Astrocyte (in vitro differentiated cells and primary cell): ENCODE measurements at places on chromosomes 5 and 9. TPM values are rescaled to one million over a fixed set of nuclear protein-coding genes. Genes with fewer than 3 reads are reported as not detected.
A peak's percentile ranks its signal among the peaks of the same experiment; 100 is the strongest.

Gene SPATA31C2
- not detected in 2 replicates for total RNA-seq

- no peak for DNase-seq
Observed at GRCh38 chr9:129923589-129923988, 88.3 kb downstream of the USP20 start.

- DNase-seq, result peak; percentile 48
Observed at GRCh38 chr9:37243588-37244345, 123.4 kb downstream of the ZCCHC7 start.

Gene ADAMTSL2
- total RNA-seq, result 0.52 and 0.58 TPM in 2 replicates

DNA sequence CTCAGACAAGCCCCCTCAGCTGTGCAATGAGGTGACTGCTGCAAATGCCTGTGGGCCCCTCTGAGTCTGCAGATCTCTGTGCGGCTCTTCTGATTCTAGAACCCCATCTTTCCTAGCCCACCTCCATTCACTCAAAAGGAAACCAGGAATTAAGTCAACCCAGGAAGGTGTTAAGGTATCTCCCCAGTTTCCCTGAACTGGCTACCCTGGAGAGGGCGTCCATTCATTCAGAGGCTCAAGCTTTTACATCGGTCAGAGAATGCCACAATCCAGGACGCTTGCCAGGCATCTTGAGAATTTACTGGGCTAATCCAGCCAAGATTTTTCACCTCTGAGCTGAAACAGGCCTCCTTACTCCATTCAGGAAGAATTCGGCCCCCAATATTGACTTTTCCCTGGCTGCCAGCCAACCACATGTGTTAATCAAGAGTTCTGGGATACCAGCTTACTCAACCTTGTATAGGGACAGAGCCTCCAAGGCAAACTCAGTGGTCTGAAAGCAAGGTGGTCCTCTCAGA, 889 bp upstream of the ADAMTS12 start:
- DNase-seq, result peak; percentile 98

Gene MARCOL
- not detected in 2 replicates for total RNA-seq

- no peak for DNase-seq
Observed at GRCh38 chr5:176144508-176144907, 93.7 kb upstream of the SIMC1 start.

DNA sequence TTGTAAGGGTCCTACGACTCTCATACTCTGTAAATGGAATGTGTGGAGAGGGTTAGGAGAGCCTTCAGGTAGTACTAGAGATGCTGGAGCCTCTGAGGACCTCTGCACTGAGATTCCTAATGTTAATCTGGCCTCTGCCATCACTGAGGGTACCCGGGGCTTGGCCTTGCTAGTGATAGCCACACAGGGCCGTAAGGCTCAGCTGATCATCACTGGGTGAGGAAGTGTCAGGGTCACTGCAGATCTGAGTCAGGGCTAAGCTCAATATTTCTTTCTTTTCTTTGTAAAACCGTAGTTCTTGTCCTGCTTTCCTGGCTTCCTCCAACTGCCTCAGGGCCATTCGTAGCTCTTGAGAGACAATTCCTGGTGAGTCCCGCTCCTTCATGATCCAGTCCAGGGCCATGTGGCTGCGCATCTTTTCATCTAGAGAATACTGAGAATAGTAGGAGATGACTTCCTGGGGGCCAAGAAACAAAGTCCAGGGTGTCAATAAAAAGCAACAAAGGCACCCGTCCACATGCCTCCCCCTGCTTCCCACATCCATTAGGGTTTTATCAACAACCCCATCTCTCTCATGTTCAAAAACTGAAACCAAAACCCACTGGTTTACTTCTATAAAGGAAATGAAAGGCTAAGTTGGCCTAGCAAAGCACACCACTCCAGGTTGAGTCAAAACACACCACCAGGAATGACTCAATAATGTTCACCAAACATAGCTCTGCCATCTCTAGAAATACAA, 47.7 kb downstream of the LIX1 start:
- DNase-seq, result no peak

Gene WDR55
- 28.8 and 31.2 TPM in 2 replicates for total RNA-seq

DNA sequence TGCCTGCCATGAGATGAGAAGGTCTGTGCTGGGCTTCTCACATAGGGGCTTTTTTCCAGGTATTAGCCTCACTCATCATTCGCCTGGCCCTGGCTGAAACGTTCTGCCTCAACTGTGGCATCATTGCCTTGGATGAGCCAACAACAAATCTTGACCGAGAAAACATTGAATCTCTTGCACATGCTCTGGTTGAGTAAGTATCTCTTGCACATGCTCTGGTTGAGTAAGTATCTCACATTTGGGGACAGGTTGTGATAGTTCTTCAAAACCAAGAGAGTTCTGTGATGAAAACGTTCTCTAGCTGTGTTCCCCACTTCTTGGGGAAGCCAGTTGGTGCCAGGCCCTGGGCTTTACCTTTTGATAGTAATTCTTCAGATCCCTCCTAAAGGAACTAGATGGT, 17.4 kb upstream of the IL13 start:
- no peak for DNase-seq

DNA sequence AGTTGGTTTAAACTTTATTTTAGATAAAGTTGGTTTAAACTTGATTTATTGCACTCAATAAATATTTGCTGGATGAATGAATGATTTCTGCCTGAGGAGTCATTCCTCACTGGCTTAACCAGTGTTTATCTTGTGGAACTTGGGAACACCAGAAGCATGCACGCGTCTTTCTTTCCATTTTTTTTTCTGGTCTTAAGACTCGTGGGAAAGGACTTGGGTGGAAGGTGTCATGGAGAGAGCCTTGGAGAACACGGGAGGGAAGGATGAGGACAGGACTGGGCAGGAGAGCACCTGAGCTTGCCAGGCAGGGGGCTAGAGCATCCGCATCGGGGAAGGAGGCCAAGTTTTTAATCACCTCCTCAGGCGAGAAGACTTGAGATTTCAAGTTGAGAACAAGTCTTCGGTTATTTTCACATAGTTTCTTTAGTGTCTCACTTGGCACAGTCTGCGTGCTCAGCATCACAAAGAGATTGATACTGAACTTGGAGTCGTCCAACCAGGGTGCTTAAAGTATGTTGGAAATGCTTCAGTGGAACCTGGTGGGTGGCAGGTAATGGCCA, 144.2 kb downstream of the PDZD2 start:
- no peak for DNase-seq

Gene SARDH
- 2.8 and 3.7 TPM in 2 replicates for total RNA-seq

Gene GPR150
- 0.14 TPM in 1 of 2 replicates, not detected in the other for total RNA-seq

Gene TAS2R1
- total RNA-seq, result not detected in 2 replicates

DNA sequence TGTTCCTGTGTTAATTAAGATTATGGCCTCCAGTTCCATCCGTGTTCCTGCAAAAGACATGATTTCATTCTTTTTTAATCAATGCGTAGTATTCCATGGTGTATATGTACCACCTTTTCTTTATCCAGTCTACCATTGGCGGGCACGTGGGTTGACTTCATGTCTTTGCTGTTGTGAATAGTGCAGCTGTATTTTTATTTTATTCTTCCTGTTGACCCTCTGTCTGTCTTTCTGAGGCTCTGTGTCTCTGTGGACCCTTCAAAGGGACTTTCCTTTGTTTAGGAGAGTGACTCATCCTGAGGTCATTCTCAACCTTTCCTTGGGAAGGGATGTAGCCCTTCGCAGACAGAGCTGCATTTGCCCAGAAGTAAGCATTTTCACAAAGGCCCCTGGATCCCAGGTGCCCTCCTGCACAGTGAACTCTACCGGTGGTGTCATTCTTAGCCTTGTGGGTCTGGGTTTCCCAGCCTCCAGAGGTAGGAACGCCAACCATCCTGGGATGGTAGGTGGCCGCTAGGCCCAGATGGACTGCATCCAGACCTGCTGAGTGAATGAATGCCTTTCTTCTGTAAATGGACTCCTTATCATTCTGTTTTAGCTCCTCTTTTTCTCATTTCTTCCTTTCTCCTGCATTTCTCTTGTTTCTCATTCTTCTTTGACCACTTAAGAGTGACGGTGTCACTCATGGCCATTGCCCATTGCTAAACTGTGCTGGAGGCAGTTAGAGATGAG, 22.4 kb downstream of the TRIO start:
- peak; percentile 91 for DNase-seq

DNA sequence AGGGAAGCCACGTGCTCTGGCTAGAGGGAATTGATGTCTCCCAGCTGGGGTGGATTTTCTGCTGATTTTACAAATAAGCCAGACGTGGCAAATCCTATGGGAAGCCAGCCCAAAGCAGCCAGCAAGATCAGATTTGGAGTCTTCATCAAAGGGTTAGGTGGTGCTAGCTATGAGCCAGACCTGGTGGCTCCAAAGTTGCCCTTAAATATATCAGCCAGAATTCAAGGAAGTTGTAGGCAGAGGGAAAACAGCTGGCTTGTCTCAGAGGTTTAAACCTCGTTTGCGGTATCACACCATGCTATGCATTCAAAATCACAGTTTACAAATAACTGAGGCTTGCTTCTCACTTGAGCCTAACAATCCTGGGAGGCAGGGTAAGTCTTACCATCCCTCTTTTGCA, 313.2 kb downstream of the MLLT3 start:
- no peak for DNase-seq

GRCh38 chr5:100772006-100772405, 131.1 kb downstream of the ST8SIA4 start:
- no peak for DNase-seq

- peak; percentile 74 for DNase-seq
Observed at GRCh38 chr5:160479926-160480325, 58.3 kb downstream of the PTTG1 start.

Gene GCNT1
- 14.7 and 15.9 TPM in 2 replicates for total RNA-seq

DNA sequence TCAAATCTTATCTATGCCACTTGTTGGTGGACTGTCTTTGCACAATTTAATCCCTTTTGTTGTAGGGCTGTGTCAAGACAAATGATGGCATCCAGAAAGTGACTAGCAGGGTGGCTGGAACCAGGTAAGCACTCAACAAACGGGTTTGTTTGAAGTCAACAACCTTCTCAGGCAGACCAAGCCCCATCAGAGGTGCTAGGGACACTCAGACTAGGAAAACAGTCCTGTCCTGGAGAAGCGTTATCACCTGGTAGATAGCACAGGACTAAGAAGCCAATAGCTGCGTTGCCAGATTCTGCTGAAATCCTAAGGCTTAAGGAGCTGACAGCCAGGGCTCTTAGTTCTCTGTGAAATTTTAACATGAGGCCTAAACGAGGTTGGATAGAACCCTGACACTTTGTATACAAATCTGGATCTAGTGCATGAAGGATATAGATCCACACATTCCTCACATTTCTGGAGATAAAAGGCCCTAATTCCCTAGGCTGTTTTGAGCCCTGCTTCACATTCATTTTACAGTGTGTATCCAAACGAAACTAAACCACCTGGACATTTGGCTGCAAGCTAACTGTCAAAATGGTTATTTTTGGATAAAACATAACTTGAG, 179.8 kb downstream of the DCP2 start:
- DNase-seq, result no peak

DNA sequence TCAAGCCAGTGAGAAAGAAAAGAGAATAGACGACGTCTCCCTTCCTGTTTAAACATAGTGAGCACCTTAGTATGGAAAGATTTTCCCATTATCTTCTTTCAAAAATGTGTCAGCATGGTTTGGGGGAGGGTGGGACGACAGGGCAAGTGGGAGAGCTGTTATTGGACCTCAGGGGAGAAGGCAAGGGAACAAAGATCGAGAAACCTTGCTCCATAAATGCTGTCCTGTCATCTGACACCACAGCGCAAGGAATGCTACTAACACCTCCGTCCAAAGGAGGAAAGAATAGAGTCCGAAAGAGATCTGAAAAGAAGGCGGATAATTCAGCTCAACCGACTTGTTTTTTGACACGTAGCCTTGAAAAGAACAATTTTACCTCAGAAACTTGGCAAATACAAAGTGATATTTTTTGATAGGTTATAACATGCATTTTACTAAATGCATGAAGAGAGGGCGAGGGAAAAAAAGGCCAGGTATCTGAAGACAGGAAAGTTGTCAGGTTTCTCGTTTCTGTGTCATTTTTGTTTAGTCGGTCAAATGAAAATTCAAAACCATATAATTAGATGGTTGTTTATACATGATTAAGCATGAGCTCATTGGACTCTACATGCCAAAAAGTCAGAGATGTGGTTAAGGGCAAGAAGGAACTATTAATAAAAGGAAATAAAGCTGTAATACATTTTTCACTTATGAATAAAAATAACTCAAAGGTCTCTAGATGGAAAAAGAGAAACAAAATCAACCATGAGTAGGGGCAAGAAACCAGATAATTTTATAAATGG, 155.7 kb downstream of the GLIS3 start:
- peak; percentile 77 for DNase-seq

Gene PCDHA12
- 13.8 and 16.0 TPM in 2 replicates for total RNA-seq

- no peak for DNase-seq
Observed at GRCh38 chr9:137136261-137136880, 2.6 kb upstream of the GRIN1 start.

Gene ENG
- total RNA-seq, result 1.2 and 1.5 TPM in 2 replicates

DNA sequence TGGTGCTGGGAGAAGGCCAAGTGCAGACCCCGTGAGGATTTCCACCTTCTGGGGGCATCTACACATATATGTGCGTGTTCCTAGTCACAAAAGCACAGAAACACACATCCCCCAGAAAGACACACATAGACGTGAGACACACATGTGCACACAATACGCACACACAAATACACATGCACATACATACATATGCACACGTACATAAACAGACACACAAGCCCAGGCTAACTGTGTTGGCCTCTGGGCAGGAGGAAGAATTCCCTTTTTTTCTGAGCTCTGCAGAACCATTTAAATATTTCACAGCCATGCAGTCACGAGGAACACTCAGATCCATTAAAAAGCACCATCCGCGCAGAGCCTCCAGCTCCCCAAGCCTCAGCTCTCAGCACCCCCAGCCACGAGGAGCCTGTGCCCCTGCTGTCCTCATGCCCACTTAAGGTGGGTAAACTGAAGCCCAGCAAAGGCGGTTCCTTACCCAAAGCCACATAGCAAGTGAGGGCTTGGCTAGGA, 5.3 kb downstream of the NINJ1 start:
- DNase-seq, result no peak

Gene SLC36A3
- not detected in 2 replicates for total RNA-seq

- no peak for DNase-seq
Observed at GRCh38 chr5:143484601-143485000, 81.1 kb upstream of the NR3C1 start.

- no peak for DNase-seq
Observed at GRCh38 chr5:151146061-151146460, 11.5 kb downstream of the ANXA6 start.

Gene PRDM9
- not detected in 2 replicates for total RNA-seq

DNA sequence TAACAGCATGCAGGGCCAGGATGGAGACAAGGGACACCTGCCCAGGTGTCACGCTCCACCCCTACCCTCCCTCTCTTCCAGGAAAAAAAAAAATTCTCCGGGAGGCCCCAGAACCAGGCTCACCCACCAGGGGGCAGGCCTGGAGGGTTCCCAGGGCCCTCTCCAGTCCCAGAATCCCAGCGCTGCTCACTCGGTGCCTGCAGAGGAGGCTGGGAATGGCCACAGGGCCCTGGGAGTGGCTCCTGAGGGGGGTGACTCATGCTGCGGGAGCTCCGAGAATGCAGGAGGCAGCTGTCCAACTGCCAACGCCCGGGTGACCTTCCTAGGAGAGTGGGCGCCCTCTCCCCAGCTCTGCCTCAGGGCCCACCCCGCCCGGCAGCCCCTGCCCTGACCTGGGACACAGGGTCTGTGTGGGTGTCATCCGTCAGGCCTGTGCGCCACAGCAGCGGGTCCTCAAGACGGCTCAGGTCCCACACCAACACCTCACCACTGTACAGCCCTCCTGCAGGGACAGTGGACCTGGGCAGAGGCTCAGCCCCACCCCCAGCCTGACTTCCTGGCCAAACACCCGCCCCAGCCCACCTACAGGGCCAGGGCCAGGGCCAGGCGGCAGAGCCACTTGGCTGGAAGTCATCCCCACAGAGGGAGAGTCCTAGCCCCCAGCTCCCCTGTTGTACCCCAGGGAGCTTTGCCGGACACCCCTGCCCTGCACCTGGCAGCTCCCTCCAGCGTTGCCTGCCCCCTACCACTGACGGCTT, 21.2 kb downstream of the DYNC2I2 start:
- peak; percentile 89 for DNase-seq

Gene FRMD3
- total RNA-seq, result 0.29 and 0.39 TPM in 2 replicates

Gene LCN12
- total RNA-seq, result not detected in 2 replicates

Gene KCNV2
- total RNA-seq, result not detected in 2 replicates

Gene KCNT1
- total RNA-seq, result not detected in 2 replicates
